ENCODE measurements at places on chromosomes 3 and 15.

DNA sequence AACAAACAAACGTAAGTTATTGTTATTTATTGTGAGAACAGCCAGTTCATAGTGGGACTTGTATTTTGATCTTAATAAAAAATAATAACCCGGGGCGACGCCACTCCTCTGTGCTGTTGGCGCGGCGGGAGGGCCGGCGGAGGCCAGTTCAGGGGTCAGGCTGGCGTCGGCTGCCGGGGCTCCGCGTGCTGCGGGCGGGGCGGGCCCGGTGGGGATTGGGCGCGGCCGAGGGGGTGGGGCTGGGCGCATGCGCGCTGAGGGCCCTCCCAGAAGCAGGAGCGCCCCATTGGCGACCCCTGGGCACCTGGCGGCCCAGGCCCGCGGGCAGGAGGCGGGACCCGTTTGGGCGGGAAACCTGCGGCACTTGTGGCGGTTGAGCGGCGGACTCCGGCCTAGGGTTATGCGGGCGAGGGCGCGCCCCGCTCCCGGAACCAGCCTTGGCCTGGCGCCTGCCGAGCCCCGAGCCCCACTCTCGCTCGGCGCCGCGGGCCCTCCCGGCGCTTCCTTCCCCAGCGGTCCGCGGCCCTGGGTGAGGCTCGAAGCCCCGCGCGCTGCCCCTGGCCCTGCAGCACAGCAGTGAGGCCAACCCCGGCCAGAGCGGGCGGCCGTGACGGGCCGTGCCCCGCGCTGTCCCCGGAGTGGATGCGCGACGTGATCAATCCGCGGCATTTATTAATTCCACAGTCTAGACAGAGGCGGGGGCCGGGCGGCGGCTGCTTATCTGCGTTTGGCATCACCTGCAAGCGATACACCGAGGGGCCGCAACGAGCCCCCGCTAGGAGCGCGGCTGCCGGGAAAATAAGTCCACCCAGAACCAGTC lies 6.0 kb downstream of the ISL2 start:
- peak; percentile 25 for DNase-seq

DNA sequence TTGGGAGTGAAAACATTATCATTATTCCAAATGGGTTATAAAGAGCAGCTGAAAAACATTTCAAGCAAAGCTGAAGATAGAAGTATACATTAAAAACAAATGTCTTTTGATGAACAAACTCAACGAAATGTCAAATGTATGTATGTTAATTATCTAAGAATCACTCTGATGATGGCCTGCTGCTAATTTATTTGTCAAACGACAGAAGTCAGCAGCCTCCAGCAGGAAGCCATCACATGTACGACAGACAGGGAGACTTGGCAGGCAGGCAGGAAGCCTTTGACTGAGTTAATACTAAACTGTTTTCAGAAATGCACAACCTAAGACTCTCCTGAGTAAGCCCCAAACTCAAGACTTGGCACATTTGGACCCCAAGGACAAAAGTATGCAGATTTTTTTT lies 491.1 kb downstream of the ZNF385D start:
- DNase-seq: no peak

DNA sequence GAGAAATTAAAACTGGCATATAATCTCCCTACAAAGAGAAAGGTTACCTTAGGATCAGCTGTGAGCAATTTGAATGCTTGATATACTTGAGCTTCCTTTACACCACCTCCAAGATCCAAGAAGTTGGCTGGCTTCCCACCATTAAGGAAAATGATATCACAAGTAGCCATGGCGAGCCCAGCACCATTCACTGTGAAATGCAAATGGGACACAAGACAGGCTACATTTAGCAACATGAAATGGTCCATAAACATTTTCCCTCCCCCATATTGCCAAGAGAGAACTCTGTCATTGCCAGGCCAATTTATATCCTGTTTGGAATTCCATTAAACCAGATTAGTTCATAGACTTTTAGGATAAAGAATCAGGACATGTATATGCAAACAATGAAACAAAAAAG lies 158.7 kb downstream of the SUCLG2 start:
- DNase-seq: no peak

- no peak for DNase-seq
Measured at GRCh38 chr3:169260296-169260695, 403.2 kb downstream of the MECOM start.

GRCh38 chr3:125083776-125084175 lies 28.0 kb upstream of the HEG1 start:
- DNase-seq: no peak

DNA sequence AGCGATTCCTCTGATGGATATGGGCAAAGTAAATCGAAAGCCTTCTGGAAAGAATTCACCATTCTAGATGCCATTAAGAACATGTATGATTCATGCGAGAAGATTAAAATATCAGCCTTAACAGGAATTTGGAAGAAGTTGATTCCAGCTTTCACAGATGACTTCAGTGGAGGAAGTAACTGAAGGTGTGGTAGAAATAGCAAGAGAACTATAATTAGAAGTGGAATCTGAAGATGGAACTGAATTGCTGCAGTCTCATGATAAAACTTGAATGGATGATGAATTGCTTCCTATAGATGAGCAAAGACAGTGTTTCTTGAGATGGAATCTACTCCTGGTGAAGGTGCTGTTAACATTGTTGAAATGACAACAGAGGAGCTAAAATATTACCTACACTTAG lies 30.1 kb upstream of the TBC1D23 start:
- no peak for DNase-seq

DNA sequence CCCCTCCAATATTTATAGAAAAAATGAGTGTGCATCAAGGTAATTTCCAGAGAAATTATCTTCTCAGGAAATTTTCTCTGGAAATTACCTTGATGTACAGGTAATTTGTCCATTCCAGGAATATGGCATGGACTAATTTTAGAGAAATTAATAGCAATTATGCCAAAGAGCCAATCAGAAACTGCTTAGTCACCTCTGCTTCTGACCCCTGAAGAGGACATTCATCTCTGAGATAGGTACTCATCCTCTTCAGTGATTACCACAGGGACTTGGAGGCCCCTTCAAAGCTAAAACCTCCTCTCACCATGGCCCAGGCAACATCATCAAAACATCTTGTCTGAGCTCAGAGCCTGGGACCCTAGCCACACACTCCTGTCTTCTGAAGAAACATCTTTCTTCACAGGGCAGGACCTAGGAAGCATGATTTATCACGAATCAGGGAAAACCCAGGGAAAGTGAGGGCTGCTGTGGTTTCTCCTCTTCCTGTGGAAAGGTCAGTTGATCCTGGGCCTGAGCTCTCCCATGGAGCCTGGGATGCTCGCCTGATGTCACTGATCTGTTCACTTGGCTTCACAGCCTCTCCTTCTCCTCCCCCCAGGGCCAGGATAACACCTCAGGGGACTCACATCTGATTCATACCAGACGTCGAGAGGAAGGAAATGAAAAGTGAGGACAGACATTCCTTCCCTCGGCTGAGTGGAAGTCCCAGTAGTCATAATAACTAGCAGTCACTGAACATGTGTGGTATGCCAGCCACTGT lies 210.5 kb downstream of the DTWD1 start:
- DNase-seq: no peak

GRCh38 chr3:127655641-127656040 lies 17.1 kb upstream of the ABTB1 start:
- DNase-seq: no peak

DNA sequence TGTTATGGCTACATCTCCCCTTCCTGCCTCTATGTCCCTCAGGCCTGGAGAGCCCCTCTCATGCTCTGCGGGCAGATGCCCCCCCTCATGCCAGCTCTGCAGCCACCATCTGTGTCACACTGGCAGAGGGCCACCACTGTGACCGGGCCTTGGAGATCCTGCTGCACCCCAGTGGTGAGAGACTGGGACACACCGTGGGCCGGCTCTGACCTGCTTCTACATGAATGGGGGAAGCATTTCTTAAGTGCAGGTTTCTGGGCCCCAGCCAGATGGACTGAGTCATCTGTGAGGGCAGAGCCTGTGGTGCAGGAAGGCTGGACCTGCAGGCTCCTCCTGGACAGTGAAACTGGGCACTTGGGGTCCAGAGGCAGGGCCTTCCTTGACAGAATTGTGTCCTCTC lies 4.8 kb downstream of the VWA5B2 start:
- peak; percentile 61 for DNase-seq

GRCh38 chr3:122168044-122168443 lies 15.4 kb upstream of the CASR start:
- no peak for DNase-seq

DNA sequence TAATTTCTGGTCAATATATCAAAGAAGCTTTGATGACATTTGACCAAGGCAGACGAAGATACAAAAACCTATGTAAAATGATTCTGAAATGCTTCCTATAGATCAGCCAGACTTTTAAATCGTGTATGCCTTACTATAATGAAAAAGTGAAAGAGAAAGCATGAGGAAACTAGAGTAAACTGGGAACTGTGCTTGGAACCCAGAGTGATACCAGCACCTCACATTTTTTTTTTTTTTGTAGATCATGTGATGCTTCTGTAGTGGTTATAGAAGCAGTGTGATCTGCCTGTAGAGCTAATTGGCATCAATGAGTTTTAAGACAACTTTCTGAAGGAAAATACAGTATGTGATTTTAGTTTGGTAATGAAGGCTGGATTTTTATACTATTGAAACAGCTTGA lies 150.7 kb downstream of the NLGN1 start:
- no peak for DNase-seq

- DNase-seq: peak; percentile 51
Measured at GRCh38 chr3:57783186-57784088, 27.3 kb downstream of the SLMAP start.

- DNase-seq: peak; percentile 70
Measured at GRCh38 chr15:76994971-76995945, at the start of gene PSTPIP1. Gene PSTPIP1, plus strand, starts transcription at chr15:76995126. Its CDS starts 448 bp downstream, at chr15:76995574.

DNA sequence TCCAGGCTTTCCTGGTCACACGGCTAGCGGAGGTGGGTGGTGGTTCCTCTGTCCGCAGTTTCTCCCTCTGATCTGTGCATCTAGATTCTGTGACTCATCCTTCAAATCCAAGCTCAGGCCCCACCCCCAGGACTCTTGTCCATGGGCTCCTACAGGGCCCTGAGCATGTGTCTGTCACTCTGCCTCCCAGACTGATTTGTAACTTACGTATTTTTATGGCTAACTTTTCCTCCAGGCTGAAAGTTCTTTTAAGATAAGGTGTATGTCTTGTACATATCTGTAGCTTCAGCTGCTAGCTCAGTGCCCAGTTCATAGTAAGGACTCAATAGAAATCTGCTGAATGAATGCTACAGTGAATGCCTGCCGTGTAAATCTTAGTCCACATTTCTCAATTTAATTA lies 8.0 kb downstream of the ESYT3 start:
- peak; percentile 67 for DNase-seq

DNA sequence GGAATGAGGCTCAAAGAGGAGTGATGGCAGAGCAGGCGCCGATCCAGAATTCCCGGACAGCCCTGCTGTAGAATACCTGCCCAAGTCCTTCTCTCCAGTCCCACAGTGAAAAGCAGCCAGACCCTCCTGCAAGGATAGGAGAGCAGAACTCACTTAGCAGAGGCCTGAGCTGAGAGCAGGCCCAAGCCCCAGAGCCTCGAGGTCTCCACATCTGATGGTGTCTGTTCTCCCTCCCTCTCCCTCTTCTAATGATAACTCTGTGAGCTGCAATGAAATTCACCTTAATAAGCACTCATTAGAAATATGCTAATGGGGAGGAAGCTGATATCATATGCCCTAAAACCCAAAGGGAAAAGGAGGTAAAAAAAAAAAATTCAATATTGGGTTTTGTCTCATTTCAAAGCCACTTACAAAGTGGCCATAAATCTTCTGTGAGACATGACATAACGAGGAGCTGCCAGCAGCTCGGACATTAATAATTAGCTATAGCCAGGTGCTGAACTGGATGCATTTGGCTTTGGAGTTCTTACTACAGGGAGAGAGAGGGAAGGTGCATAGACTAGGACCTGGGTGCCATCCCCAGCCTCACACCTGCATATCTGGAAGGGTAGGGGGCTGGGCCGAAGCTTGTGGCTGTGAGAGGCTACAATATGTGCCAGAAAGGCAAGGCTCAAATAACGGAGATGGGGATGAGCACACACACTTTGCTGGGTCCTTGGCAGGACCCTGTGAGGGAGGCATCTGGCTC lies 108.4 kb downstream of the MEGF11 start:
- DNase-seq: no peak

DNA sequence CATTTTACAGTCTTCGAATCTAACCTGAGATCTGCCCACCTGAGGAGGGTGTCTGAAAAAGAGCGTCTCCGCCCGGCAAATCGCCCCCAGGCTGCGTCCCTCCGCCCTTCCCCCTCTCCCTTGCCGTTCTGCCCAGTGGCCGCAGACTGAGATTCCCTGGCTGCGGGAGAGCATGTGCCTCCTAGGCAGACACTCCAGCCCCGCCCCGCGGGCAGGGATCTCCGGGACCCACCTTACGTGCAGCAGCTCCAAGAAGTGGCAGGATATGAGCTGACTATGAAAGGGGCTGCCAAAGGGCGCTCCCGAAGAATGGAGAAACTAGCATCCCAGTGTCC lies 2.7 kb upstream of the WNT5A start:
- no peak for DNase-seq

DNA sequence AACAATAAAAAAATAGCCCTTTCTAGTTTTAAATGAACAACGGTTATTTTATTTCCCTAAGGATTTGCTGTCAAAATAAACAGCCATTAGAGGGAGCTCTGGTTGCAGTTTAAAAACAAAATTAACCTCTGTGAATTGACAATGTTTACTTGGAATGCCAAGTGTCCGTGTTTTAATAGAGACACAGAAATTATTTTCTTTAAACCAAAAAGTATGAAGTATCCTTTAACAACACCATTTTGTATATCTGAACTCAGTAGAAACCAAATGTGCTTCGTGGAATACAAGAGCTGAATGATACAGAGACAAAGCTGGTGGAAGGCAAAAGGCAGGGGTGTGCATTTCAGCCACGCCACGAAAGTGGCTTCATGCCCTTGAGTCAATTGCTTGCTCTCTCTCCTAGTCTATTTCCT lies 74.4 kb downstream of the MOBP start:
- peak; percentile 74 for DNase-seq

GRCh38 chr3:12990781-12991480 lies 82.3 kb downstream of the IQSEC1 start:
- no peak for DNase-seq

DNA sequence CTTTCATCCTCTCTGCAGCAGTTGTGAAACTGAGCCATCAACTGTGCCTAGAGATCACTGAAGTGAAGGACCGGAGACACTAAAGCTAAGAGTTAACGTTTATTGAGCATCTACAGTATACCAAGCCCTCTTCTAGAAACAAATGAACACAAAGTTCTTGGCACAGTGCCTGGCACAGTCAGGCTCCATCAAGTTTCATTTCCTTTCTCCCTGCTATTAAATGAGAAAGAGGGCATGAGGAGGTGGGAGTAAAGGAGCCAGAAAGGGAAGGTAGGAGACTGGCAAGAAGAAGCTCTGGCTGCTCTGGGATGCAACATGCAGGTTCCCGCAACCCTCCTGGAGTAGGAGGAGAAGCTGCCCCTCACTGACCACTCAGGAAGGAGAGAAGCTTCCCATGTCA lies 30.6 kb downstream of the CYP19A1 start:
- DNase-seq: no peak

All from hematopoietic multipotent progenitor cell treated with erythropoietin and hydrocortisone succinate and interleukin-3 and kit ligand, for 4 days (in vitro differentiated cells).